ENCODE measurements at places on chromosomes 11 and 22.

DNA sequence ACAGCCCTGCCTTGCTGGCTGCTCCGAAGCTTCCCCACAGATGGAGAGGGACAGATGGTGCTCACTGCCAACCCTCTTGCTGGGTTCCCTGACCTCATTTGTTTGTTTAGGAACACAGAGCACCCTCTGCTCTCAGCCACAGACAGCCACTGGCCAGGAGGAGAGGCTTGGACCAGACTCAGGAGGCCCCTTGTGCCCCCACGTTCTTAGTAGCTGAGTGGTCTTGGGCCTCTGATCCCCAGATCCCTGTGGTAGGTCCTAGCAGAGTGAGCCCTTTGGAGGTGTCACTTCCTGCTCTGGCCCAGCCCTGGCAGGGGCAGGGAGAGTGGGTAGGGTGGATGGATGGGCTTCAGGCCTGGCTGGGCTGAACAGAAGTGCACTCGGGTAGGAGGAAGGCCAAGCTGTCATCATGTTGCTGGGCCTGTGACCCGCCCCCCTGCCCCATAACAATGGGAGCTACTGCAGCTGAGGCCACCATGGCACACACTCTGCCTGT lies 84.0 kb downstream of the DHCR7 start:
- no peak for DNase-seq
- no peaks in the 10 kb centered on the region for H3K4me1 ChIP-seq
- H3K27ac ChIP-seq = no peak overlapping the region
- no peaks in the 10 kb centered on the region for H3K36me3 ChIP-seq

DNA sequence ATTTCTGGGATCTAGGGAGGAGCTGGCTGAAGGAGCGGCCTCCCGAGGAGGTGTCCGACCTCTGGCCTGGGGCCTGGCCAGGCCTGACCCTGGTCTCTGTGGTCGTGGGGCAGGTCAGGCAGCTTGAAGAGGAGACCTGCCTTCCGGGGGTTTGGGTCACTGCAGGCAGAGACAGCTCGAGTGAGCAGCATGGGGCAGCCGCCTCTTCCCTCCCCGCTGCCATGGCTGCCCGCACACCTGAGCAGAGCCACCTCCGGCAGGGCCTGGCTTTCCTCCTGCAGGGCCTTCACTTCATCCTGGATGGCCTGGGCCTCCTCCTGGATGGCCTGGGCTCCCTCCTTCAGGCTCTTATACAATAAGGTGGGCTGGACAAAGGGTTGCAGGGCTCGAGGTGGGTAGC lies 8.0 kb upstream of the NAALADL1 start:
- no peaks in the 10 kb centered on the region for H3K27me3 ChIP-seq
- H3K27ac ChIP-seq = no peak overlapping the region
- no peaks in the 10 kb centered on the region for H3K36me3 ChIP-seq
- DNase-seq = no peak
- no peak overlapping the region for H3K4me3 ChIP-seq

DNA sequence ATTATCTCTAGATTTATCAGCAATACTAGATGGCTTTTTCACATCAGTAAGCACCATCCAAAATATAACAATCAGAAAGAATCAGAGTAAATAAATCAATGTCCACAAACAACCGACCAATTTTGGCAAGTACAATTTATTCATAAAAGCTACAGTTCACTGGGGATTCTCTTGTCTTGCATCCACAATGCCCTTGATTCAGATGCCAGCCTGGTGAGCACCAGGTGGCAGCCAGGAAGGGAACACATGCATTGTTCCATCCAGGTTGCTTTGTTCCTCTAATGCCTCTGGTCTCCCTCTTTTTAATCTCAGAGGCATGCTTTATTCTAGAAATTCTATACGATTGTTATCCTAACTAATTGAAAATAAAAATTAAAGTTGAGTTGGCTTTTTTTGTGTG lies 242.1 kb upstream of the KIRREL3 start:
- no peak overlapping the region for H3K27ac ChIP-seq
- no peak for DNase-seq
- no peaks in the 10 kb centered on the region for H3K4me1 ChIP-seq
- H3K4me3 ChIP-seq = no peak overlapping the region
- peaks cover 42% of the 10 kb centered on the region for H3K27me3 ChIP-seq

DNA sequence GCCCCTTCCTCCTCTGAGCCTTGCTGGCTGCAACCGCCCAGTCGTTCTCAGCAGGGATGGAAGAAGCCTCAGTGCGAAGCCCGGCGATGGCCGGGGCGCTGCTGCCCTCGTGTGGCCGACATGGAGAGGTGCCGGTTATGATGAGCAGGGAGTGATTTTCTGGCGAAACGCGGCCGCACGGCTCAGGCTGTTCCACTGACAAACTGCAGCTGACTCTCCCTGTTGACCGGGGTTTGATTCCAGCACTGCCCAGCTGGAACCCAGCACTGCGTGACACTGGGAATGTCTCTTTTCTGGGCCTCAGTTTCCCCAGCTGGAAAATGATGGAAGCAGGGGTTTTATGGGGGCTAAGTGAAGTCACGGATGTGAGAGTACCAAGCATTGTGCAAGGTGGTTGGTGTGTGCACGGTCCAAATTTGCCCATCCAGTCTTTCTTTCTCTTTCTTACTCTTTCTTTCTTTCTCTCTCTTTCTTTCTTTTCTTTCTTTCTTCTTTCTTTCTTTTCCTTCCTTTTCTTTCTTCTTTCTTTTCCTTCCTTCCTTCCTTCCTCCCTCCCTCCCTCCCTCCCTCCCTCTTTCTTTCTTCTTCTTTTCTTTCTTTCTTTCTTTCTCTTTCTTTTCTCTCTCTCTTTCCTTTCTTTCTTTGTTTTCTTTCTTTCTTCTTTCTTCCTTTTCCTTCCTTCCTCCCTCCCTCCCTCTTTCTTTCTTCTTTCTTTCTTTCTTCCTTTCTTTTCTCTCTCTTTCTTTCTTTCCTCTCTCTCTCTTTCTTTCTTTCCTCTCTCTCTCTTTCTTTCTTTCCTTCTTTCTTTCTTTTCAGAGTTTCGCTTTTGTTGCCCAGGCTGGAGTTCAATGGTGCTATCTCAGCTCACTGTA lies 25.8 kb upstream of the MPPED1 start:
- H3K4me1 ChIP-seq = no peaks in the 10 kb centered on the region
- no peaks in the 10 kb centered on the region for H3K36me3 ChIP-seq
- no peak overlapping the region for H3K27ac ChIP-seq
- no peak overlapping the region for H3K4me3 ChIP-seq

- no peaks in the 10 kb centered on the region for H3K4me1 ChIP-seq
- no peaks in the 10 kb centered on the region for H3K36me3 ChIP-seq
- DNase-seq = no peak
- no peaks in the 10 kb centered on the region for H3K27me3 ChIP-seq
- H3K27ac ChIP-seq = no peak overlapping the region
These were observed 8.4 kb downstream of the CLDN5 start for GRCh38 chr22:19515654-19516377.

DNA sequence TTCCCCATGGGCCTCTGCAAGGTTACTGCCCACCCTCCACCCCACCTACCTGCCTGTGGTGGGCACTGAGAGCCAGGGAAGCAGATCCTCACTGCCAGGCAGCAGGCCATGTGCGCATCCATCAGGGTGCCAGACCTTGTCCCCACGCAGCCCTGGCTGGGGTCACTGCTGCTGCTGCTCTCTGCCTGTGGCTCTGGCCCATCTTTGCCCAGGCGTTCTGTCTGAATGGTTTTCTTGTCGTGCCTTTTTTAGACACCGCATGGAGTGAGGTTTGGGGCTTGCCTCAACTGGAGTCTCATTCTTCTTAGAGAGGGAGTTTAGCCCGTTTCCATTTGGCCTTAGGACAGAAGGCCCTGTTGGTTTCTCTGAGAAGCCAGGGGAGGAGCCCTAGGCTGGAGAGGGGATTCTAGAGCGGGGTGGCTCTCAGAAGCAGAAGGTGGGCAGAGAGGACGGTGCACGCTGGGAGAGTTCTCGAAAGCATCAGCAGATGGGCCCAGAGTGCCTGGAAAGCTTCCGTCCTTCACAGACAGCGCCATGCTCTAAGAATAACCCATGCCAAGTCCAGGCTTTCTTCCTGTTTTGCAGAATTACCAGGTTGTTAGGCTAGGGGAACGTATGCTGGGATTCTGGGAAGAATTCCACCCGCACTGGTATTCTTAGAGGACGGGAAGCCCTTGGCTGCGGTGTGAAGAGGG lies 8.1 kb downstream of the TANGO2 start:
- H3K27ac ChIP-seq = no peak overlapping the region
- H3K4me1 ChIP-seq = no peaks in the 10 kb centered on the region
- H3K27me3 ChIP-seq = no peaks in the 10 kb centered on the region
- H3K4me3 ChIP-seq = no peak overlapping the region

DNA sequence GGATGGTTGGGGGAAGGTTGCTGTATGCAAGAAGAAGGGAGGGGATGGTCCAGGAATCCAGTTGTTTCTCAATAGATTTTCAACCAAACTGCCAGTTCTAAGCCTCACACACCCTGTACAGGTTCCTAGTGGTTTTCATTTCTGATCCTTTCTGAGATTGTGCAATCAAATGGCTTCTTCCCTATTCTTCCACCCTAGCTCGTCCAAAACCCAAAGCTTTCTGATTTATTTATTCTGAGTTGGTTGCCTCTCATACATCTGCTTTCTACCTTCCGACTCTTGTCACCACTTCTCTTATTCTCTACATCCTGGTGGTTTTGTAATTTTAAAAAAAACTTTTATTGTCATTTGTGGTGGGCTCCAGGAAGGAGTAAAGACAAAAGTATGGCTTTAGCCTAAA lies 12.6 kb downstream of the OR5A2 start:
- no peaks in the 10 kb centered on the region for H3K36me3 ChIP-seq
- no peak overlapping the region for H3K4me3 ChIP-seq
- DNase-seq = no peak
- no peaks in the 10 kb centered on the region for H3K4me1 ChIP-seq
- H3K27me3 ChIP-seq = 0 out of 2 replicates have a peak, but pooled peaks cover 6% of the 10 kb centered on the region

GRCh38 chr11:46972343-46972742 lies 35.8 kb downstream of the CSTPP1 start:
- H3K4me1 ChIP-seq = peaks cover 2% of the 10 kb centered on the region
- H3K36me3 ChIP-seq = no peaks in the 10 kb centered on the region
- no peak overlapping the region for H3K27ac ChIP-seq
- no peaks in the 10 kb centered on the region for H3K27me3 ChIP-seq
- DNase-seq = no peak
- H3K4me3 ChIP-seq = no peak overlapping the region

DNA sequence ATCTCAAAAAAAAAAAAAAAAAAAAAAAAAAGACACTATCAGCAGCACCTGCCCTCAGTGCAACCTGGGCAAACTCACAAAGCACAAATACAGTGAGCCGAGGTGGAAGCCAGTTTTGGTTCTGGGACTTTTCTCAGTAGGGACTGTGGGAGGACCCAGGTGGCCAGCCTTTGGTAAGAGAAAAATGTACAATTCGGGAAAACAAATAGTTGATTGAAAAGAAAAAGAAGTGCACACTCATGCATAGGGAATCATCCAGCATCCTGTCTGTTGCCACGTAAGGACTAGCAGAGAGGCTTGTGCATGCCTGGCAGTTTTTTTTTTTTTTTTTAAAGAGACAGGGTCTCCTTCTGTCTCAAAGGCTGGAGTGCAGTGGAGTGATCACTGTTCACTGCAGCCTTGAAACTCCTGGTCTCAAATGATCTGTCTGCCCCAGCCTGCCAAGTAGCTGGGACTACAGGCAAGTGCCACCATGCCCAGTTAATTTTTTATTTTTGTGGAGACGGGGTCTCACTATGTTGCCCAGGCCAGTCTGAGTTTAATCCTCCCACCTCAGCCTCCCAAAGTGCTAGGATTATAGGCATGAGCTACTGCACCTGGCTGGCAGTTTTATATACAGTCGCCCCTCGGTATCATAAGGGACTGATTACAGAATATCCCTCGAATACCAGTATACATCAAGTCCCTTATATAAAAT lies 36.7 kb downstream of the TPST2 start:
- H3K4me3 ChIP-seq = no peak overlapping the region
- H3K4me1 ChIP-seq = no peaks in the 10 kb centered on the region
- no peak overlapping the region for H3K27ac ChIP-seq
- DNase-seq = peak; percentile 27

- peak; percentile 91 for DNase-seq
- no peak overlapping the region for H3K4me3 ChIP-seq
- H3K36me3 ChIP-seq = no peaks in the 10 kb centered on the region
- H3K27ac ChIP-seq = peak overlapping the region; percentile 35
- H3K27me3 ChIP-seq = no peaks in the 10 kb centered on the region
These were observed 146.8 kb downstream of the DBX1 start for GRCh38 chr11:20013346-20014066.

GRCh38 chr11:7020183-7020917 lies at the start of the genes NLRP14 and ZNF214:
NLRP14 (plus strand) TSS chr11:7020479; CDS start chr11:7038587, 18,108 bp downstream.
ZNF214 (minus strand) TSS chr11:7020346; CDS start chr11:7002835, 17,511 bp downstream.
- no peak within 1 kb of the TSS for H3K4me3 ChIP-seq
- no peaks in the 10 kb centered on the region for H3K27me3 ChIP-seq
- no peaks in the 10 kb centered on the region for H3K4me1 ChIP-seq
- no peak within 1 kb of the TSS for H3K27ac ChIP-seq

GRCh38 chr11:114197799-114198500 lies 98.2 kb upstream of the NNMT start:
- no peak for DNase-seq
- H3K36me3 ChIP-seq = no peaks in the 10 kb centered on the region
- no peak overlapping the region for H3K27ac ChIP-seq
- peaks cover 82% of the 10 kb centered on the region for H3K27me3 ChIP-seq
- H3K4me3 ChIP-seq = no peak overlapping the region

GRCh38 chr11:88480223-88480622 lies 142.7 kb upstream of the CTSC start:
- H3K36me3 ChIP-seq = no peaks in the 10 kb centered on the region
- H3K4me3 ChIP-seq = no peak overlapping the region
- no peak overlapping the region for H3K27ac ChIP-seq
- DNase-seq = no peak
- no peaks in the 10 kb centered on the region for H3K27me3 ChIP-seq
- H3K4me1 ChIP-seq = no peaks in the 10 kb centered on the region

GRCh38 chr11:126165757-126166156 lies 45.7 kb downstream of the RPUSD4 start:
- DNase-seq = no peak
- H3K36me3 ChIP-seq = no peaks in the 10 kb centered on the region
- no peak overlapping the region for H3K27ac ChIP-seq
- no peak overlapping the region for H3K4me3 ChIP-seq
- H3K4me1 ChIP-seq = no peaks in the 10 kb centered on the region

- H3K27me3 ChIP-seq = peaks cover 27% of the 10 kb centered on the region
- no peaks in the 10 kb centered on the region for H3K36me3 ChIP-seq
- no peak overlapping the region for H3K4me3 ChIP-seq
- no peaks in the 10 kb centered on the region for H3K4me1 ChIP-seq
- no peak overlapping the region for H3K27ac ChIP-seq
These were observed 6.0 kb upstream of the LMO2 start for GRCh38 chr11:33897761-33898375.

- no peaks in the 10 kb centered on the region for H3K36me3 ChIP-seq
- no peak overlapping the region for H3K27ac ChIP-seq
- peak; percentile 25 for DNase-seq
- peaks cover 69% of the 10 kb centered on the region for H3K27me3 ChIP-seq
- H3K4me3 ChIP-seq = peak overlapping the region; percentile 60
These were observed 101.2 kb upstream of the HSD17B12 start for GRCh38 chr11:43579171-43579918.

GRCh38 chr11:75149766-75150465 lies 991 bp upstream of the SLCO2B1 start:
- H3K27me3 ChIP-seq = peaks cover 75% of the 10 kb centered on the region
- no peaks in the 10 kb centered on the region for H3K36me3 ChIP-seq
- DNase-seq = no peak

GRCh38 chr11:102664001-102664752 lies 39.0 kb upstream of the MMP20 start:
- H3K27ac ChIP-seq = no peak overlapping the region
- H3K36me3 ChIP-seq = no peaks in the 10 kb centered on the region
- no peak overlapping the region for H3K4me3 ChIP-seq
